ENCODE measurements at places on chromosomes 1 and 21. TPM values are rescaled to one million over a fixed set of nuclear protein-coding genes. Genes with fewer than 3 reads are reported as not detected.

EFNA1 gene
- total RNA-seq, result 18.5 TPM

FAM177B gene
- not detected for total RNA-seq

GLIS1 gene
- total RNA-seq, result 0.27 TPM

TSACC gene
- not detected for total RNA-seq

GRCh38 chr1:208681878-208682663 is 437.9 kb upstream of the PLXNA2 start:
- DNase-seq, result no peak

DBT gene
- 7.6 TPM for total RNA-seq
